ENCODE measurements at places on chromosomes 2 and 18.

- DNase-seq: no peak
Measured at GRCh38 chr2:212387146-212387545, 151.5 kb downstream of the ERBB4 start.

DNA sequence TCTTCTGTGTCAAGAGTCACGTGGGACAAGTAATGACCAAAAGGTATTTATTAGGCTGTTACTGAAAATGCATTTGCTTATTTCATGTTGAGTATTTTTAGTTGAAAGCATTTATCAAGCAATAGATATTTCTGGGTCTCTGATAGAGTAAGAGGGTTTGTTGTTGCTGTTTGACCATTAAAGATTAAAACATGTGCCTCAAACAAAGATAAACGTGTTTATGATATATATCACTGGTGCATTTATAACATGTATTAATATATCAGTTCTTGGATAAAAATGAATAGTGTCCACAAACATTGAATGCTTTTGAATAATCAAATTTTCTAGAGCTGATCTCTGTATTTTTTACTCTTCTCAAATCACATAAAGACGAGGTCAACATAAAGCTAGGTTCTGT lies 467.7 kb downstream of the THSD7B start:
- DNase-seq: no peak

DNA sequence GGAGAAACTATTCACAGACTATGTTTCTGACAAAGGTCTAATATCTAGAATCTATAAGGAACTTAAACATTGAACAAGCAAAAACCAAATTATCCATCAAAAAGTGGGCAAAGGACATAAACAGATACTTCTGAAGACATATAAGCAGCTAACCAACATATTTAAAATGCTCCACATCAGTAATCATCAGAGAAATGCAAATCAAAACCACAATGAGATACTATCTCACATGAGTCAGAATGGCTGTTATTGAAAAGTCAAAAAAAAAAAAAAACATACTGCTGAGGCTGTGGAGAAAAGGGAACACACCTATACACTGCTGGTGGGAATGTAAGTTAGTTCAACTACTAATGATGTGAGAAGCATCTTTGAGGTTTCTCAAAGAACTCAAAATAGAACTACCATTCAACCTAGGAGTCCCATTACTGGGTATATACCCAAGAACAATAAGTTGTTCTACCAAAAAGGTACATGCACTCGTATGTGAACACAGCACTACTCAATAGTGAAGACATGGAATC lies 220.4 kb upstream of the TFPI start:
- no peak for DNase-seq

DNA sequence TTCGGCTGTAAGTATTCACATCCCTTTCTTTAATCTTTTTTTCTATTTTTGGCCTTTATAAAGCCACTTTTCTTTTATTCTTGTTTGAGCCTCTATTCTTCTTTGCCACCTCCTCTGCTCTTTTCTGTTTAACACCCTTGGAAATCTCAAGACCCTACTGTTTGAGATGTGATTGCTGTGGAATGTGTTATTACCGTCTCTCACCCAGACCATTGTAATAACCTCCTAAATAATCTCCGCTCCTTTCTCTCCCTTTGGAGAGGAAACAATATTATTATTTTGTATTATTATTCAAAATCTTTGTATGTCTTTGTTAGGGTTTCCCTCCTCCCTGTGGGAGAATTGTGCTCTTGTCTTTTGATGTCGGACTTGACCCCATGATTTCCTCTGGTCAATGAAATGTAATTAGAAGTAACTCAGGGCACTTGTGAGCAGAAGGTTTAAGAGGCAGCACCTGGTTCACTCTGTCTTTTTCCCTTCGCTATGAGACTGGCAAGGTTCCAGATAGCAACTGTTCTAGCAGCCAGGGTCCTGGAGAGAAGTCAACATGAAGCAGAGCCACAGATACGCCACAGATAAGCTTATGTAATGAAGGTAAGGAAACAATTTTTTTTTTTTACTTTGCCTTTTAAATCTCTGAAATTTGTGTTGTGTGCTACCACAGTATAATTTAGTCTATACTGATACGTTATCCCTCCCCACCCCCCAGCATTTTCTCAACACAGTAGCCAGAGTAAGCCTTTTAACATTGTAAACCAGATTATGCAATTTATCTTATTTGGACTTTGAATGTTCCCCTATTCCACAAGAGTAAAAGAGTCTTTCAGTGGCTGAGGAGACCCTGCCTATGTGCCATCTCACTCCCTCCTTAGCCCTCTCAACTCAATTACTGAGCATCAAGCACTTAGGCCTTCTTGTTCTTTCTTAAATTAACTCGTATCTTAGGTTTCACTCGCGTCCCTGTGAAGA lies 601.2 kb upstream of the ZNF804A start:
- DNase-seq: no peak

DNA sequence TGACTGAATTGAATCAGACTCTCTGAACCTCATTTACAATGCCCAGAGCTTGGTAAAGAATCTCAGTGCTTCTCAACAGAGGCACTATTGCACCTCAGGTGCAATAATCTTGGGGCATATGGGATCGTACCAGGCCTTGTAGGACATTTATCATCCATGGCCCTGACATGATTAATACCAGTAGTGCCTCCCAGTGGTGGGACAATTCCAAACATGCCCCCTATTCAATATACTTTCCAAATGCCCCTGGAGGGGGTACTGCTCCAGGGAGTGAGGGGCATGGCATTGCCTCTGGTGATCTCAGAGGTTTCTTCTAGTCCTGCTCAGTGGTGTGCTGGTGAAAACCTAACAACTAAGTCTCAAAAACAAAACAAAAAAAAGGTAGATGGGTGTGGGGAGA lies 174.9 kb upstream of the SMAD2 start:
- no peak for DNase-seq

DNA sequence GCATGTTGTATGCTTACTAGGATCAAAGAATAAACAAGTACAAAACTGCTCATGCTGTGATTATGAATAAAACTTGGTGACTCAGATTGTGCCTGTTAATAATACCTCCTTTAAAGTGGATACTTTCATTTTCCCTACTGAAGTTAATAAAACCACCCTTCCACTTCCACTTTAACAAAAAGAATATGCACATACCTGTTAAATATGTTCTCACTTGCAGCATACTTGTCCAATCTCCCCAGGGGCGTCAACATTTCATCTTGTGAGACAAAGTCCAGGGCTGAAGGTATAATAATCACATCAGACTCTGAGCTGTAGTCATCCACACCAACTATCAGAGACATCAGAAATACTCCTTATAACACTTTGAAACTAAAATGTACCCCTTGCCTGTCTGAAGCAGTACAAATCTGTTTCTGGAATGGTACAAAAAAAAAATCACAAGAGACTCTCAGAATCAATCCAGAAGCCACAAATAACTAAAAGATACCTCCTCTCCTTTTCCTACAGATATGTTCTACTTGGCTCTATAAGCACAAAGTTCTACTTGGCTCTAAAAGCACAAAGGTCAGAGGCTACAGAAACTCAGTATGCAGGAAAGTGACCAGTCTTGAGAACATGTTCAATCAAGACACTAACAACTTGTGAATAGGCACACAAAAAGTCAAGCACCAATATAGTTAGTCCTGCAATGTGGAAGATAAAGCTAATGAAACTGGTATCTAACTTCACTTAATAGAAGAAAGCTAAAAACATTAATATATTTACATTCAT lies 19.3 kb downstream of the PPP4R1 start:
- no peak for DNase-seq

- DNase-seq: no peak
Measured at GRCh38 chr2:126887506-126887905, 11.2 kb upstream of the TEX51 start.

DNA sequence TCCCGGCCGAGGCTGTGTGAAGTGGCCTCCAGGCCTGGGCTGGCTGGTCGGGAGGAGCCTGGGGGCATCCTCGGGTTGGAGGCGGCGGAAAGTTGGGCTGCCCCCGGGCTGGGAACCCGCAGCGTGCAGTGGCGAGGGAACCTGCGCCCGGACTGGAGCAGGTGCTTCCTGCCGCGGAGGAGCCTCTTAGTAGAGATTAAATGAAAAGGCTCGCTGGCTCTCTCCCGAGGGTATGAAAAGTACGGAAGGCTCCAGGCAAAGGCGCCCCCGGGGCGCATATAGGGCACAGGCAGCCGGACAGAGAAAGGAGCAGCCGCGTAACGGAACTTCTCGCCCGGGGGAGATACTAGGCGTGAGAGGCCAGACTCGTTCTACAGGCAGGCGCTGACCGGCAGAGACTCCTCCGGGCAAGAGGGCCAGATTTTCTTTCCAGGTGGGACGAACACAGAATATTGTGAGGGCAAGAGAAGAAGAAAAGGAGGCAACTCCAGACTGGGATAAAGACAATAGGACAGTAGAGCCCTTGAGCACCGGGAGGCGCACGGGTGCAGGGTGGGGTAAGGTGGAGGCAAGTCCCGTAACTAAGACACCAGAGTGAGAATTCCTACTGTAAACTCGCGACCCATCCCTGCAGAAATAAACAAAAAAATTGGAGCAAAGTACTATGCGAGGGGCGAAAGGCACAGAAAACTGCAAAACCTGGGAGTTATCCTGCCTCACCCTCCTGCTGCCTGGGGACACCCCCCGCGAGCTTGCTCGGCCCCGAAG lies 816 bp downstream of the CDH2 start:
- no peak for DNase-seq

DNA sequence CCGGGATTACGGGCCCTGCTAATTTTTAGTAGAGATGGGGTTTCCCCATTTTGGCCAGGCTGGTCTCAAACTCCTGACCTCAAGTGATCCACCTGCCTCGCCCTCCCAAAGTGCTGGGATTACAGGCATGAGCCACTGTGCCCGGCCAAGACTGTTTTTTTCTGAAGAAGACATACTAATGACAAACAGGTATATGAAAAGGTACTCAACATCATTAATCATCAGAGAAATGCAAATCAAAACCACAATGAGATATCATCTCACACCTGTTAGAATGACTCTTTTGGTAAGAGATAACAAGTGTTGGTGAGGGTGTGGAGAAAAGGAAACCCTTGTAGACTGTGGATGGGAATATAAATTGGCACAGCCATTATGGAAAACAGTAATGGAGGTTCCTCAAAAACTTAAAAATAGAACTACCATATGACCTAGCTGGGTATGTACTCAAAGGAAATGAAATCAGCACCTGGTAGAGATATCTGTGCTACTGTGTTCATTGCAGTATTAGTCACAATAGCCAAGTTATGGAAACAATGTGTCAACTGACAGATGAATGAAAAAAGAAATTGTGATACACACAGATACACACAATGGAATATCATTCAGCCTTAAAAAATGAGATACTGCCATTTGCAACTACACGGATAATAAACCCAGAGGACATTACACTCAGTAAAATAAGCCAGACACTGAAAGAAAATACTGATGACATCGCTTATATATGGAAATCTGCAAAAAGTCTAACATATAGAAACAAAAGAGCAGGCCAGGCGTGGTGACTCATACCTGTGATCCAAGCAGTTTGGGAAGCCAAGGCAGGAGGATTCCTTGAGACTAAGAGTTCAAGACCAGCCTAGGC lies 20.8 kb downstream of the SOS1 start:
- no peak for DNase-seq

- no peak for DNase-seq
Measured at GRCh38 chr2:234161932-234162331, 111.4 kb downstream of the SPP2 start.

GRCh38 chr2:11891671-11892440 lies 145.4 kb downstream of the LPIN1 start:
- no peak for DNase-seq

- peak; percentile 61 for DNase-seq
Measured at GRCh38 chr2:42095923-42096408, 48.1 kb downstream of the PKDCC start.

- no peak for DNase-seq
Measured at GRCh38 chr18:69674292-69674877, 273.3 kb downstream of the CD226 start.
